Activated CD4-positive, alpha-beta T cell treated with anti-CD3 and anti-CD28 coated beads, Interleukin-2, amount 50 U/mL, for 24 hours (primary cell): ENCODE measurements at places on chromosomes 5 and 9.

GRCh38 chr9:28365728-28366127 is 792.4 kb upstream of the C9orf72 start:
- DNase-seq = no peak

DNA sequence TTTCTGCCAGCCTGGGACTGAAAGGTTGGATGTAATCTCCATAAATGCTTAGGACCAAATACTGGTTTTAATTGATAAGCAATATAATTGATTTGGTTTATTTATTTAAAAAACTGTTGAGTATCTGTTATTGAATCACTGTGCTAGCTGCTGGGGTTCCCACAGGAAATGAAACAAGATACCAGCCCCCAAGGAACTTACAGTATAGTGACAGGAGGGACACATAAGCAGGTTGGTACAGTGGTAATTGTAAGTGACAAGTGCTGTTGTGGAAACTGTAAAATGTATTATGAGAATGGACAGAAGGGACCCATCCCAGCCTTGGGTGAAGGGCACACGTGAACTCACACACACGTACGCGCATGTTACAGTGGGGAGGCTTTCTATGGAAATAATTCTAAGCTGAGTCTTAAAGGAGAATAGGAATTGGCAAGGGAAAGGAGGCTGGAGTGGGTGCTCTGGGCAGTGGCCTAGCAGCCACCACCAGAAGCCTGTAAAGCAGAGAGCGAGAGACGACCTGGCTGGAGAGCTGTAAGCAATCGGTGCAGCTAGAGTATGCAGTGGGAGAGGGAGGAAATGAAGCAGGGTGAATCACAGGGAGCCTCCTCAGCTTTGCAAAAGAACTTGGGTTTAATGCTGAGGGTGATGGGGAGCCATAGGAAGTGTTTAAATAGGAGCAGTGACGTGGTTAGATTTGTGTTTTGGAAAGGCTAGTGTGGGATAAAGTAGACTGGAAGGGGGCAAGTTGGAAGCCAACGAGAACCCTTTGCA is 39.3 kb downstream of the GLRA1 start:
- DNase-seq = no peak

- DNase-seq = no peak
Observed at GRCh38 chr9:127333221-127334064, 63.5 kb upstream of the SLC2A8 start.

GRCh38 chr5:67297376-67297775 is 100.8 kb upstream of the CD180 start:
- no peak for DNase-seq

- DNase-seq = no peak
Observed at GRCh38 chr5:124111886-124112285, 599.9 kb downstream of the CSNK1G3 start.

DNA sequence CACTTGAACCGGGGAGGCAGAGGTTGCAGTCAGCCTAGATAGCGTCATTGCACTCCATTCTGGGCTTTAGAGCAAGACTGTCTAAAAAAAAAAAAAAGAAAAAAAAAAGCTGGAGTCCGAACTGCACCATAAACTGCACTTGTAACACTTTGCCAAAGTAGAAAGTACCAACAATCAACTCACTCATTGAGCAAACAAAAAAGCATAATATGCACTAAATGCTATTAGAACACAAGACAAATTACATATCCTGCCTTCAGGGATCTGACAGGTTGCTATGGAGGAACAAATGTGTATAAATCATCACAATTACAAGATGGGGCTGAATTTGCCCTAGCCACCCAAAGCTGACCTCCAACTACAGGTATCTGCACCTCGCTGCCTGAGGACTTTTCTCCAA is 27.9 kb downstream of the GNAQ start:
- no peak for DNase-seq

- DNase-seq = peak; percentile 11
Observed at GRCh38 chr5:142063878-142064331, 44.7 kb upstream of the NDFIP1 start.

- no peak for DNase-seq
Observed at GRCh38 chr5:108472237-108472636, 90.3 kb upstream of the FBXL17 start.

DNA sequence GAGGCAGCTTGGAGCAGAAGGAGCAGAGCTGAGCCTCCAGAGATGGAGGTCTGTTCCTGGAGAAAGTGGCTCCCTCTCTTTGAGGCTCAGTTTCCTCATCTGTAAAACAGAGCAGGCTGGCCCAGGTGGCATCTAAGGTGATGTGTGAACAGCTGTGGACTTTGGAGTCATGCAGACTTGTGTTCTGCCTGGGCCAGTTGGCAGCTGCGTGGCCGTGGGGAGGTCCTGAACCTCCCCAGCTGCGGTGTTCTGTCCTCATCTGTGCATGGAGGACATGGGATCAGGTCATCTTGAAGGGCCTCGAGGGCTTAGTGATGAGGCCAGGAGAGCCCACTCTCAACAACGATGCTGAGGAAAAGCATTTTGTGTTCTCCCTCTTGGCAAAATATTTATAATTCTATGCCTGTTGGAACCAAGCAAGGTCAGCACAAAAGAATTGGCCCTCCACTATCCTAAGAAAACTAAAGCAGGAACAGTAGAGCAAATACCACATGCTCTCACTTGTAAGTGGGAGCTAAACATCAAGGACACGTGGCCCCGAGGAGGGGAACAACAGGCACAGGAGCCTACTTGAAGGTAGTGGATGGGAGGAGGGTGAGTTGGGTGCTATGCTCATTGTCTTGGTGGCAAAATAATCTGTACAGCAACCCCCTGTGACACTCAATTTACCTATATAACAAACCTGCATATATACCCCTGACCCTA is 63.2 kb upstream of the COL15A1 start:
- no peak for DNase-seq

GRCh38 chr9:87651431-87651830 is 74.5 kb upstream of the CTSL start:
- DNase-seq = no peak

DNA sequence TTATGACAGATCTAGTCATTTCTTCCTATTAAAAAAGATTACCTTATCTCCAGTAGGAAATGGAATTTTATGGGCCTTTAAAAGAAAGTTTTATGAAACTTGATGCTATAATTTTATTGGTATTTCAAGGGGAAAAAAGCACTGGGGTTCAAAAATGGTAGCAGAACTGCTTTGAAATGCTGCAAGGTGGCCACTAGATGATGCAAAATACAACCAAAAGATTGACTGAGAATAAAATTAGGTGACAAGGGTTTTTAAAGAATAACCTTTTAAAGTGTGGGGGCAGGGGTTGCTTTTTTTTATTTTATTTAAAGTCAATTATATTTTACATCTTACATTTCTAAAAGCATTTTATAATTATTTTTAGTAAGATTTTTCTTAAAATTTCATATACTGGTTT is 61.7 kb downstream of the KLF9 start:
- no peak for DNase-seq

GRCh38 chr5:27171761-27172261 is 133.4 kb upstream of the CDH9 start:
- no peak for DNase-seq

- no peak for DNase-seq
Observed at GRCh38 chr5:177358370-177358819, 671 bp downstream of the RGS14 start.

GRCh38 chr5:15577831-15578230 is 77.9 kb downstream of the FBXL7 start:
- no peak for DNase-seq

- DNase-seq = peak; percentile 78
Observed at GRCh38 chr5:61658592-61659008, 326.5 kb downstream of the ZSWIM6 start.

- DNase-seq = no peak
Observed at GRCh38 chr5:67511911-67512310, 315.3 kb upstream of the CD180 start.

DNA sequence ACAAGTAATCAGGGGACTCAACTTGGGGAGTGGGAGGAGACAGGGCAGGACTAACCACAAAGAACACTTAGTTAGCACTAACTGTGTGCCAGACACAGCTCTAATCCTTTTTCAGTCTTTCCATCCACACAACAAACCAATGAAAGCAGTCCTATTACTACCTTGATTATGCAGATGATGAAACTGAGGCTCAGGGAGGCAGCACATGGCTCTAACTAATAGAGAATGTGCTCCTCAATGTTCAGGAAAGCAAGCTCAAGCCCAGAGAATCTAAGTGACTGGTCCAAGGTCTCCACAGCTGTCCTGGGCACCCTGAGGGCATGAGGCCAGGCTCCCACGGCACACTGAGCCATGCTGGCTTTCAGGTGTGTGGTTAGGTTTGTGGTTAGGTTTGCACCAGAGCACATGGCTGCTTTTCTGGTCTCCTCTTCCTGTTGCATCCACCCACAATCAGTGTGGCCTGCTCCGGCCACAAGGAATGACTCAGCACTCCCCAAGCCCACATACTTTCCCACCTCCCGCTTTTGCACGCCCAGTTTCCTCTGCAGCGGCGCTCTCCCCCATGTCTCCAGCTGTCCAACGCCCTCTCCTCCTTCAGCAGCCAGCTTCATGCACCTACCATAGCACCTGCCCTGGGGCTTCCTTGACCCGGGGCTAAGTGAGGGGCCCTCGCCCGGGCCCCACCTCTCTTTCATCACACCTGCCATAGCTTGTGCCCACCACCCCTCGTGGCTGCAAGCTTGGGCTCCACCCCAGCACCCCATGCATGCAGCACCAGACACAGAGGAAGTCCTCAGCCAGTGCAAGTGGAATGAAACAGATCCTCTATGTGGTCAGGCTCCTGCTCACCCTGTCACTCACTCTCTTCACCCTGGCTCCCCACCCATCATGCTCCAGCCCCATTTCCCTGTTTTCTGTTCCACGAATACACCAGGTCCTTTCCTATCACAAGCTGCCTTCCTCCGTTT is 133.1 kb downstream of the GABBR2 start:
- DNase-seq = no peak

DNA sequence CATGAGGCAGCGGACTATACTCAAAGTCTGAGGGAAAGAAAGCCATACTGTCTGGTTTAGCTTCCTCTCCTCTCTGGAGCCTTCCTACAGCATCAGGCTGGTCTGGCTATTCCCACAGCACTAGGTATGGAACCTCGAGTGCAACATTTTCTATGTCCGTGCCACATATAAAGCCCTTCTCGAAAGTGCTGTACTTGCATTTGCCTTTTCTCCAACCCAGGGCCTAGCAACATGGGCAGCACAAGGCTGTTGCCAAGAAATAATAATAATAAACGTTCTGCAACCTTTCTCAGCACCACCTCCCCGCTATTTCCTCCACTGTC is 804 bp downstream of the MED10 start:
- no peak for DNase-seq

DNA sequence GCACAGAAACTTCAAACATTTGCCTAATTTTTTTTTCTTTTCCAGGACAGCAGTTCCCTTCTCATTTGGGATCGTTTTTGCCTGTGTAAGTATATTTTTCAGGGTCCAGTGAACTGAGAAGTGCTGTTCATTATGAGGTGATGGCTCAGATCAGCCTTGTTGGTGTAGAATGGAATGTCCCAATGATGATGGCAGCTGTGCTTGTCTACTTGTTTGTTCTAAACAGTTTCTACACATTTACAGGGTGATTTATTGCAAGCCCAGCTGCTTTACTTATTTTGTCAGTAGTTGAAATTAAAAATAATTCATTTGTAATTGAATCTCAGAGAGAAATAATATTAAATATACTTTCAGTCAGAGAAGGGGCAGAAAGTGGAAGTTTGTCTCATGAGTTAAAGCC is 337.6 kb upstream of the SEMA6A start:
- DNase-seq = no peak

- DNase-seq = no peak
Observed at GRCh38 chr5:150647275-150648251, 7.1 kb downstream of the SYNPO start.
